Activated T-helper 1 cell treated with anti-CD3 and anti-CD28 coated beads, Interleukin-12 subunit alpha, Interleukin-12 subunit beta, Interleukin-2, Interleukin-4 antibody, amounts not matched to agents 30 ng/mL and 10 ng/mL and 1 ng/mL, durations not matched to agents 14 hours and 24 hours and 36 hours (primary cell): ENCODE measurements at places on chromosomes 2 and 18. TPM values are rescaled to one million over a fixed set of nuclear protein-coding genes. Genes with fewer than 3 reads are reported as not detected.

HOXD13 gene
- total RNA-seq, result not detected in 2 replicates

ACKR3 gene
- 0.42 and 0.65 TPM in 2 replicates for total RNA-seq

TEKT4 gene
- total RNA-seq, result 0.27 and 0.29 TPM in 2 replicates

SMAD2 gene
- total RNA-seq, result 383 and 409 TPM in 2 replicates

ANKRD53 gene
- not detected in 2 replicates for total RNA-seq

CFAP65 gene
- total RNA-seq, result not detected in 2 replicates

CACNB4 gene
- 0.39 and 0.83 TPM in 2 replicates for total RNA-seq

- no peak overlapping the region for H3K4me3 ChIP-seq
- peaks cover 24% of the 10 kb centered on the region for H3K27me3 ChIP-seq
- H3K27ac ChIP-seq, result no peak overlapping the region
Observed at GRCh38 chr18:8367217-8367988, 241.8 kb upstream of the RAB12 start.

DNA sequence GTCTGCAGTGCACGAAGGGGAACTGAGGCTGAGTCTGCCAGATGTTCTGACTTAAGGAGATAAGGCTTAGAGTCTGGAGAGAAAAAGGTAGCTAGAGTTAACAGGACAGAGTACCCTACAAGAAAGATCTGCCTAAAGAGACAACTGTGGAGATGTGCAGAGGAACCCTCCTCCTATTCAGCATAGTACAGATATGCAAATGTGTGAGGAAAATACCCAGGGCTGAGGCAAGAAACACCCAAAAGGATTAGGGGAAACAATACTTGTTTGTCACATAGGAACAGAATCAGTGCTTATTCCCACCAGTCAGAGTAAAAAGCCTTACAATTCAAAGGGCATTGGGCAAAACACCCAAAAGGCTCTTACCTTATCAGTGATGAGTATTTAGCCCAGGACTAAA, 67.8 kb downstream of the SS18 start:
- DNase-seq, result no peak
- H3K27ac ChIP-seq, result no peak overlapping the region
- no peak overlapping the region for H3K4me3 ChIP-seq
- H3K36me3 ChIP-seq, result peaks cover 48% of the 10 kb centered on the region
- no peaks in the 10 kb centered on the region for H3K27me3 ChIP-seq
- H3K4me1 ChIP-seq, result peaks cover 7% of the 10 kb centered on the region

DNA sequence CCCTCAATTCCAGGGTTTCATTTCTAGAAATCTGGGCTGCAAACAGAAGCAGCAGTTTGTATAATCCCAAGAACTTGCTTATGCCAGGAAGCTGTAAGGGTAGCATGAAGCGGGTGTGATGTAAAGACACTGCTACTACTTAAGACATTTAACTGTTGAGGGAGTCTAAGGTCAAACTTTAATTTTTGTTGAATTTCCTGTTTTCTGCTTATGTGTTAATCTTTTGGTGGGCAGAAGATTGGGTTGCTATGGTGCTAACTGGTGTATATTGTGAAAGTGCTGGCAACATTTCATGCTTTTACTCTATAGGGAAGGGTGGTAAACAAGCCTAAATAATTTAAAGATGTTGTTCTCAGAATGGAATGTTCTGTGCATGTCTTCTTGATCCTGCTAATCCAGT, 2.7 kb downstream of the NCOA1 start:
- peaks cover 43% of the 10 kb centered on the region for H3K4me1 ChIP-seq
- peaks cover 5% of the 10 kb centered on the region for H3K36me3 ChIP-seq
- H3K27me3 ChIP-seq, result peaks cover 7% of the 10 kb centered on the region
- peak overlapping the region; percentile 63 for H3K4me3 ChIP-seq
- H3K27ac ChIP-seq, result no peak overlapping the region

GRCh38 chr2:37448342-37449120, 104.1 kb downstream of the QPCT start:
- no peak overlapping the region for H3K4me3 ChIP-seq
- H3K36me3 ChIP-seq, result no peaks in the 10 kb centered on the region
- peaks cover 6% of the 10 kb centered on the region for H3K27me3 ChIP-seq
- no peak overlapping the region for H3K27ac ChIP-seq

DNA sequence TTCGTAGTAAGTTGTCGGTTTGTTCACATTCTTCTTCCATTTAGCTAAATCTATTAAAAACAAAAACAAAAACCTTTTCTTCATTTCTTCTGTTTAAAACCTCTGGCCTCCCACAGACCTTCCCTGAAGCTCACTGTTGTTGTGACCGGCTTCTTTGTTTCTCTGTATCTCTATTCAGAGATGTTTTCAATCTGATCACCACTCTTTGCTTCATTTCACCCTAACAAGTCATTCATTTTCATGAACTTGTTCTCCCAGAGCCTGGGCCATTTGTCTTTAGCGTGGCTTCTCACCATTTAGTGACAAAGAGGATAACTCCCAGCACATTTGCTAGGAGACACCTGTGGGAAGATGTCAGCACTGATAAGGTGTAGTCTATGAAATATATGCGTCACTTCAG, 794.2 kb downstream of the ERBB4 start:
- no peak for DNase-seq
- H3K36me3 ChIP-seq, result no peaks in the 10 kb centered on the region
- no peaks in the 10 kb centered on the region for H3K27me3 ChIP-seq

DNA sequence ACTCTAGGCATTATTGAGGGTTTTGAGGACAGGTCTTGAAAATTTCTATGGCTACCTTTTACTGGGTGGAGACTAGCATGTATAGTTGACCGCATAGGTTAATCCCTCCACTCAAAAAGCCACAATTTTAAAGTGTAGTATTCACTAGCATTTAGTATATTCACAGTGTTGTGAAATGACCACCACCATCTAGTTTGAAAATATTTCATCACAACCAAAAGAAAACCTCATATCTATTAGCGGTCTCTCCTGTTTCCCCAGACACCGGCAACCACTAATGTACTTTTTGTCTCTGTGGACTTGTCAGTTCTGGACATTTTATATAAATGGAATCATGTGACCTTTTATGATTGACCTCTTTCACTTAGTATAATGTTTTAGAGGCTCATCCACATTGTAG, 53.9 kb downstream of the MSH2 start:
- no peak overlapping the region for H3K27ac ChIP-seq
- H3K36me3 ChIP-seq, result peaks cover 29% of the 10 kb centered on the region
